Nephron progenitor cell (in vitro differentiated cells): ENCODE measurements at places on chromosomes 6 and 20.

DNA sequence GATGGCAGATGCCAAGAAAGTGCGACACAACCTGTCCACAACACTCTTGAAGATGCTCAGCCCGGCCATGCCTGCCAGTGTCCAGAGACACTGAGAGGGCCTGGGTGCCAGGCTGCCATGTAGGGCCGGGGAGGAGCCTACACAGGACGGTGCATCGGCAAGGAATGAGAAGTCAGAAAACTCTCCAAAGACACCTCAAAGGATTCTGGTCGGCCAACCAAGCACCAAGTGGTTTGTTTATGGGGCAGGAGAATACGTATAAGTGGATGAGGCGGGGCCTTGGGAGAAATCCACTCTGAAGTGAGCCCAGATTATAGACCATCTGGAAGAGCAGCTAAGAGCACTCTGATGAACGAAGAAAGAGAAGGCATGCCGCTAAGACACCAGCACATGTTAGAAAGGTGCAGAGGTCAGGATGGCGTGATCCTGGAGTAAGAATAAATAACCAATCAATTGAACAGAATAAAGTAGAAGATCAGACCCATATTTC is 120.7 kb upstream of the FOXQ1 start:
- DNase-seq: no peak

GRCh38 chr6:153150371-153150751 is 19.3 kb upstream of the RGS17 start:
- DNase-seq: no peak

DNA sequence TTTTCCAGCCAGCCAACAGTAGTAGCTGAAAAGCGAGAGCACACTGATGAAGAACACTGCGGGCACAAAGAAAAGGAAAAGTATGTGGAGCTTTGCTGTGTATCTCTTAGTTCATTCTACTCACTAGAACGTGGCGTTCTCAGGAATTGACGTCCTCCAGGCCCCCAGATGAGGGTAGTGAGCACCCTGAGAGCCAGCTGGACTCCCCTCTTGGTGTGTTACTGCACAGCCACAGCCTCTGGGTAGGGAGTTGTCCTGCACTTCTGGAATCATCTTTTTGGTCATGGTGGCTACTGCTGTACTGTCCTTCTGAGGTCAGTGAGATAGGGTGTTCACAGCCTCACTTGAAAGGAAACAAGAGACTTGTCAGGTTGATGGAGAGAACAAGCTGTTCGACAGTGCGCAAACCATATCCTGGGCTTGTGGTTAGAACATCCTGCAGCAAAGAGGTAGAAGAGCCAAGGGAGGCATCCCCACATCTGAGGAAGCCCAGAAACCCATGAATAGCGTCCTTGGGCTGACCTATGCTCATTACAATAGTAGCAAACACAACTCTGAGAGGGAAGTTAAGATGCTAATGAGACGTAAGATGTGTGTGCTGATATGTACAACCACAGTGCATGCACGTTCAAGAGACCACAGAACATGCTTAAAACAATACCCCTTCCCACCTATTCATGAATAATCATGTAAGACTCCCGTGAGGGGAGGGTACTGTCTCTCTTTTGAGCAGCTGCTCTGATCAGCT is 14.6 kb upstream of the HLA-F start:
- no peak for DNase-seq

- DNase-seq: peak; percentile 53
Observed at GRCh38 chr20:50930139-50930975, 880 bp downstream of the ADNP start.

DNA sequence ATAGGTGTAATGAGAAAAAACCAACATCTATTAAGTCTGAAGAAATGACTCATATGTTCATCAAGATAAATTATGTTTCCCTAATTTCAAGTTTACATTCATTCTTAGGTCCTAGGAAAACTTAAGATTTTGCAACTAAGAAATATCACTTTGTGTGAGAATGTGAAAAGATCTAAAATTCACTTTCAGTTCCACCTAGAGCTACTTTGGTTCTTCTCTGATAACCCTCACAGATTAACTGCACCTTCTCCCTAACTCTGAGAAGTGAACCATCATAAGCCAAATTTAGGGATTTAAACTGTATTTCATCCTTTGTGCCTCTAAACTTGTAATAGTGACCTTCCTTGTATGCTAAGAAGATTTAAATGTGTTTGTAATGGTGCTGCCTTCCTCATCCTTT is 213.0 kb downstream of the FRK start:
- no peak for DNase-seq

DNA sequence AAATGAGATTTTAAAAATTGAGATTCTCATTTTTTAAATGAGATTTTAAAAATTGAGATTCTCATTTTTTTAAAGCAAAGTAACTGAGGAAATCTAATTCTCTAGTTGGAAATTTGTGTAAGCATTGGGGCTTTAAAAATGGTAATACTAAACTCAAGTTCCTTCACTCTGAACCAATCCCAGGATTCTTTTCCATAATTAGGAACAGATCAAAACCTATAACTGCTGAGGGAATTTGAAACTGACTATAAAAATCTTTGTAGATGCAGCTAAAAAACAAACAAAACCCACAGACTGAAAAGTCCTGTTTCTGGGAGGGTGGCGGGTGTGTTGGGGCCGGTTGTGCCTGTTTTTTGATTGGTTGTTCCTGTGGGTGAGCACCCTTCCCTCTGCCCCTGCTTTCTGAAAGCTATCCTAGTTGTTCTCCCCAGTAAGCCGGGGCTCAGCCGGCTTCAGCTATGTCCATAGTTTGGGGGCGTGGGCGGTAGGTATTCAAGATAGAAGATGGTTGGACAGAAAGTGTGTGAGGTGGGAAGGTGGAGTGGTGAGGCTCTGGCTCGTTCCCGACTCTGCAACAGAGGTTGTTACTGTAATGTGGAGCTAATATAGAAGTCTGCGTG is 49.3 kb downstream of the GFRA4 start:
- DNase-seq: no peak

DNA sequence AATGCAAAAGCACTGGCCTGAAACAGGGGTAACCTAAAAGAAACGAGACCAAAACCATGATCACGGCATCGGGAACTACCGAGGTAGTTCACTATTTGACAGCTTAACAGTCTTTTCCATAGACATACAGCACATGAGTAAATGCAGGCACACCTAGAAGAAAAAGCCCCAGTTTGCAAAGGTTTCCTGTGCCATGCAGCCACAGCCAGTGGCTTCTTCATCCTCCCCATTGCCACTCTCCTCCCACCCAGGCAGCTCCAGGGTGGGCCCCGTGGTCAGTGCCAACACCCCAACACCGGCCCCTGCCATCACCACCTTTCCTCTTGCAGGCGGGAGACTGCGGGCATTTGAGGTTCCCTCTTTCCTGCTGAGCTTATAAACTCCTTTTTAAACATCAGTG is 115.4 kb downstream of the SLC23A2 start:
- no peak for DNase-seq

DNA sequence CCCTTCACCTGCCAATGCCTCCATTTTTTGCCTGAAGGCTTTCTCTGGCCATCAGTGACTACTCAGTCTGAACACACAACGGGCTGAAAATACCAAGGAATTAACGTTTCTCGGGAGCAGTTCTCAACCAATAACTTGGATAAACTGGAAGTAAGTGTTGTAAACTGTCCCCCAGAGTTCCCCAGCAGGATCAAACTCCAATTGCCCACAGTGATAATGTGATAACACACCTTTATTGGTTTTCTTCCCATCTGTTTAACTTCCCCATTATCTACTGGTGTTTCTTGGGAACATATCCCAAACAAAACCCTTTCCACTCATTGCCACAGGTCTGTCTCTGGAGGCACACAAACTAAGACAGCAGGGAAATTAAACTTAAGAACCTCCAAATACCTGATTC is 21.8 kb upstream of the FAM135A start:
- DNase-seq: no peak

DNA sequence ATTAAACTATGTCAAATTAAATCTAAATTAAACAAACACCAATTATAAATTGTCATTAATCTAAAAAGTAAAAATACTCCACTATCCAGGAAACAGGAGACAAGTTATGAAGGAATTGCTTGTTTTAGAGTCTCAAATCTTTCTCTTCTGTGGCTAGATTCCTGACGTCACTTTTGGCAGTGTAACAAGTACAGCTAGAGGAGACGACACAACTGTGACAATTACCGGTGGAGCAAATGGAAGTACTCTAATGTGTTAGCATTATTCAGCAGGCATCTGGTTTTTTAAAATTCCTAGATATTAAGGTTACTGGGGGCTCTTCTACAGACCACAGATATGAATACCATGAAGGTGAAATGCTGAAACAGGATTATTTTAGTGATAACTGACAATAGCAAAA is 1042.7 kb downstream of the EPHA7 start:
- no peak for DNase-seq

DNA sequence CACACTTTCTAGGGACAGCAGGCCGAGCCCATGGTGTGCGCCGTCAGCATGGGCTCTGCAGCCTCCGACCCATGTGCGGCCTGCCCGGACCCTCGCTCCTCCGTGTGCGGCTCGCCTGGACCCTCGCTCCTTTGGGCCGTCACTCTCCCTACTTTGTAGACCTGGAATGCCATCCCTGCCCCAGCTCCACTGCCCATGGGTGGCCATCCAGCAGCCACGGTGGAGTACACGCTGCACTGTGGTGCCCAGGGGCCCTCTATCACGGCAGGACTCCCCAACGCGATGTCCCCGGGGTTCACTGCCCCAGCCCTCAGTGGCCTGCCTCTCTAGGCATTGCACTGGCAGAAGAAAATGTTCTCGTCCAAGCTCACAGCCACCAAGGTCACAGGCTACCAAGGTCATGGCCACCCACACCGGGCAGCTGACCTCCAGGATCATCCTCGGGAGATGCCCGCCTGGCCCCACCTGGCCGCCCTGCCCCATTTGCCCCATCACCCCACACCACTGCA is 24.1 kb upstream of the MRGBP start:
- no peak for DNase-seq

- DNase-seq: no peak
Observed at GRCh38 chr6:16412982-16413381, 174.6 kb downstream of the GMPR start.

DNA sequence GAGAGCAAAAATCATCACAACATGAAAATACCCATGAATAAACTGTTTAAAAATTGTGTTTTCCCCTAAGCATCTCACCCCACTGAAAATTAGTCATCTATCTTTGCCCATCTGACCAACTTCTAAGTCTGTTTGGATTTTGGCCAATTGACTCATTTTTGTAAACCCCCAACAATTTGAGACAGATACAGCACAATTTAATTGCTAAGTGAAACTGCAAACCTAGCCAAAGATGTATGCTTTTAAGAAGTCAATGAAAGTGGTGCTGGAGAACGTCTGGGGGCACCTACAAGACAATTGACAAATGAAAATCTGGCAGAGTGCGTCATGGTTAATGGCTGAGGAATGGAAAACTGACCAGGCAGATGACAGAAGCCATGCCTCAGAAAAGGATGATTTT is 30.9 kb upstream of the SLC24A3 start:
- DNase-seq: no peak

DNA sequence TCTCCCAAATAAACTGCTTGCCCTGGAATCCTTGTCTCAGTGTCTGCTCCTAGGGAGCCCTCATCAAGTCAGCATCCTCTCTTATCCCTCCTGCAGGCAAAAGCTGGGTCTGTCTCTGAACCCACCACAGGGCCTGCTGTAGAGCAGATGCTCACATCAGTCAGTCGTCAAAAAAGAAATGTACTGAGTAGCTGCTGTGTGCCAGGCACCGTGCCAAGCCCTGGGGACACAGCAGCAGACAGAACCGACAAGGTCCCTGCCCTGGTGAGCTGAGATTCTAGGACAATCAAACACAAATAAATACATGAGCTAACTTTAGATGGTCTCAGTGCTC is 68.5 kb downstream of the EYA2 start:
- no peak for DNase-seq

- no peak for DNase-seq
Observed at GRCh38 chr20:8667306-8667705, 401.6 kb upstream of the PLCB4 start.

GRCh38 chr6:63844287-63844686 is 208.7 kb downstream of the PHF3 start:
- no peak for DNase-seq

DNA sequence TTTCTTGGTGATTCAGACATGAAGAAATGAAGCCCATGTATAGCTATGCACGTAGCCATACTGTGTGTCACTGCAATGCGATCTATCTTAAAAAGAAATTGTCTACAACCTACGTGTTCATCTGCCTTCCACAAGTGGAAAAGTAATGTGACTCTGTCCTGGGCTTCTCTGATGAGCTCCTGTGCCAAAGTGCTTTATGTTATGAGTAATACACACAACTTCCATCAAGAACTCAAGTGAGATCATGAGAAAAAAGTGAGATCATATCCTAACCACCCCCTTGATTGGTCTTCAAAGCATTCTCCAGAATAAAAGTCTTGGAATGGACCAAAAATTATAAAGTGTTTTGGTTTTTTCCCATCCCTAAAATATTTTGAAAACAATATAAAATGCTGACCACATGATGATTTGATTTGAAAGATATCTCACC is 114.3 kb downstream of the DST start:
- no peak for DNase-seq

DNA sequence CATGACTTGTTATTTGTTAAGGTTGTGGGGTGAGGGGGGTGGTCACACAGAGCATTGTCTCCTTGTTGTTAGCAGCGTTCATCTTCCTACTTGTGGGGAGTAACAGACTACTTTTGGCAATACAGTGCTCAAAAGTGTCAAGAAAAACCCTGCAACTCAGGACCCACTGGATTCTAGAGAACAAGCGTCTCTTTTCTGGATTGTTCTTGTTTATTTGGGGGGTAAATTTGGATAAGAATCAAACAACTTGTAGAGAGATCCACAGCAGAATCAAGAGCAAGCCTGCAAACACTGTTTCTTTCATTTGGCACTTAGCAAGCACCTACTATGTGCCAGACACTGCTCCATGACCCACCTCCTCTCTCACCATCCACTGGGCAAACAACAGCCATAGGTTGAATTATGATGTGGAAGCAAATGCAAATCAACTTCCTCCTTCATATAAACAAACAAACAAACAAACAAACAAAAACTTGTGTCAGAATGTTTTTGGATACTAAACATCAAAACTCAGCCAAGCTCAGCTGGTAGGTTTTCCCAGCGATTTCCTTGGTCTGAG is 4.0 kb upstream of the NR2E1 start:
- DNase-seq: no peak

GRCh38 chr6:22025468-22026163 is 271.2 kb downstream of the PRL start:
- DNase-seq: peak; percentile 12

GRCh38 chr20:25308671-25309394 is 60.9 kb downstream of the PYGB start:
- no peak for DNase-seq
